ENCODE measurements at places on chromosomes 7 and 10.

- DNase-seq: no peak
Observed at GRCh38 chr7:143493751-143494150, 16.1 kb downstream of the TAS2R41 start.

DNA sequence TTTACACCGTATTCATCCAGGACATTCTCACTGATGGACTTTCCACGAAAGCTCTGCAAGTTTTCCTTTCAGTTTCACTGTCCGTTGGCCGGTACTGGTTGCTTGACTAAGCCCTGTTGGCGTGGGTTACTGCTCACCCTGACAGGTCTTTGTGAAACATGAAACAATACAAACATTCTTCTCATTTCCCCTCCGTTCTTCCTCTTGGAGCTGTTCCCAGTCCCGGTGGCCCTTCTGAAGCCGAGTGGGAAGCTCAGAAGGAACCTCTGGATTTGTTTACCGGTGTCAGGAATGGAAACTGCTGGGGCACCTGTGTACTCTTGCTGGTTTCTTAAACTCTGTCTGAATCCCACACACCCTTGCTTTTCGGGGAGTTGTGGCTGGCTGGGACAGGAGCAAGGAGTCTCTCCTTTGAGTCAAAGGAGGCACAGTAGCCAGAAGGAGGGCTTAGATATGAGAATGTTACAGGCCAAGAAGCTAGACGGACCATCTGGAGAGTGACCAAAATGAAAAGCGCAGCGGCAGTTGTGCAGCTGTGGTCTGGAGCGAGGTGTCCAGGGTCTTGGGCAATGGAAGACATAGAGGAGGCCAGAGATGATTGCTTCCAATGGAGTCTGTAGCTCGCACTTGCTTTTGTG lies 45.7 kb downstream of the LYZL2 start:
- peak; percentile 43 for DNase-seq

- no peak for DNase-seq
Observed at GRCh38 chr10:24554036-24554435, 169.7 kb downstream of the ARHGAP21 start.

DNA sequence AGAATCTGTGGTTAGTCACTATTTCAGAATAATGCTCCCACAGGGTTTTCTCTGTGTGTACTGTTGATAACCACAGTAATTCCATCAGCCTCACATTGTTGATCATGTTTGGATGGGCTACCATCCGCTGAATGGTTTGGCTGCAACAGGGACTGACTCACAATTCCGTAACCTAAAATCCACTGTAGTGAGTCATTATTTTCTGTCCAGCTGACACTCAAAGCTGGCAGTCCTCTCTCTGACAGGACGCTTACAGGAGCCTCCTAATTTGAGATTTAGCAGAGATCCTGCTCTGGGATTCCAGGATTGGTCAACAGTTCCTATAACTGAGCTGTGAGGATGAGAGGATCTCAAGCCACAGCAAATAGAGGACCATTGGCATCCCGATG lies 32.7 kb downstream of the VWA2 start:
- peak; percentile 73 for DNase-seq

DNA sequence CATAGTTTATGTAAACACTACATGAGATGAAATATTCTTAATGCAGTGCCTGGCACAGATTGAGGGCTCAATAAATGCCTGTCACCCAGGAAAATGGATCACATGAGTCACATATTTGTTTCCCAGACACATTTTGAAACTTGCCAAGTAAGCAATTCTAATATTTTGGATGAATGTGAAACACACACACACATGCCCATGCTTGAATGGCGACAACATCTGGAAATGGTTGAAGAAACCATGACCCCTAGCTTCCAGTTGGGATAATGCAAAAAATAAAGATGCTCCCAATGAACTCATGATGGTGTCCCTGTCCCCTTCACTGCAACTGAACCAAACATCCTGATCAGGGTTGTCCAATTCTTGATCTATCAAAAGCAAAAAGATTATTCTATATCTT lies 797.3 kb downstream of the XPNPEP1 start:
- DNase-seq: no peak

DNA sequence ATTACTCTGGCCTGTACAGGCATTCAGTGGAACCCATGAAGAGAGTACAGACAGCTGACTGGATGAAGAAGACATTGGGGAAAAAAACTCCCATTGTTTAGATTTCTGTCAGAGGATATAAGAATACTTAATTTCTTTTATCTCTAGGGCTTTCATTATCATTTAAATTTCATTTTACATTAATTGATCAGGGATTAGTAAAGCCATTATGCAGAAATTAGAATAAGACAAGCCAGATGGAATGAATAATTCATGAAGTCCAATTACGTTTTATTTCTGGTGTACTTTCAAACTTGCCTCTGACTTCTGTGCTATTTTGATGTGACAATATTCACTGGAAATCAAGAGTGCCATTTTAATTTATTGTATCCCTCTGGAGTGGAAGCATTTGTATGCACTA lies 247.0 kb downstream of the SLC25A13 start:
- no peak for DNase-seq

DNA sequence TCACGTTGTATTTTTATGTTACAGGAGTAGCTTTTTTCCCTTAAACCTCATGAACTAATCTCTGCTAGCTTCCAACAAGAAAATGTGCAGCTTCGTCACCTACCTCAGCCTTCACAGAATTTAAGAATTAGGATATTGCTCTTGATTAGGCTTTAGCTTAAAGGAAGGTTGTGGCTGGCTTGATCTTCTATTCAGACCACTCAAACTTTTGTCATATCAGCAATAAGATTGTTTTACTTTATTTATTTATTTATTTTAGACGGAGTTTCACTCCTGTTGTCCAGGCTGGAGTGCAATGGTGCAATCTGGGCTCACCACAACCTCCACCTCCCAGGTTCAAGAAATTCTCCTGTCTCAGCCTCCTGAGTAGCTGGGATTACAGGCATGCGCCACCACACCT lies 125.6 kb upstream of the GPR22 start:
- no peak for DNase-seq

DNA sequence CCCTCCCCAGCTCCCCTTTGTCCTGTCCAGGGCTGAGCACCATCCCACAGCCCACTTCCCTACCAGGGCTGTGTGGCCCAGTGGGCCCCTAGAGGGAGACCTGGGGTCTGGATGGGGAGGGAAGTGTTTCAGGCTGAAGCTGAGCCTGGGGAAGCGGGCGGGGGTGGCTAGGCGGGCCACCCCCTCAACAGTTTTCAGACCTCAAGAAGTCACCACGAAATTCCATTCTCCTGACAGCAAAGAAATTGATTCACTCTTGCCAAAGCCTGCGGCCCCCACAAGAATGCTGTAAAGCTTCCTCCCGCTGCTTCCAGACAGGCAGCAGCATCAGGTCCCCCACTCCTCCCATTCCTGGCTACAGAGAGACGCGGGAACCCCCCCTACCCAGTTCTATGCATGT lies 2.5 kb upstream of the LFNG start:
- DNase-seq: peak; percentile 51

GRCh38 chr10:49161411-49161997 lies 26.7 kb downstream of the TMEM273 start:
- peak; percentile 30 for DNase-seq

DNA sequence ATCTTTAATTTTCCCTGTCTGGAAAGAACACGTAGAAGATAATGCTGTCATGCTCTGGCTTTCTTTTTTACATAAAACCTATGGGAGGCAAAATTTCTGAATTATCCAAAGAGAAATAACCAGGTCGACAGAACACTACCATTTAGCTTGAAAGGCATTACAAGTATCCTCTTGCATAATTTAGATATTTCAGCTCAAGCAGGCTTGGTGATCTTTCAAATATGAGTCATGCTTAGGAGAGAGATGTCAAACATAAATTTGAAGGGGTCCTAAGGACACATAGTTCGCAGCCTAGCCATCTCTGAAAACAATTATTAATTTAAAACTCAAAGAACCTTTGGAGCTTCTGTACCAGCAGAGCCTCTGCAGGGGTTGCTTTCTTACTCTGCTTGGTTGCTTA lies 100.9 kb downstream of the FAS start:
- no peak for DNase-seq

DNA sequence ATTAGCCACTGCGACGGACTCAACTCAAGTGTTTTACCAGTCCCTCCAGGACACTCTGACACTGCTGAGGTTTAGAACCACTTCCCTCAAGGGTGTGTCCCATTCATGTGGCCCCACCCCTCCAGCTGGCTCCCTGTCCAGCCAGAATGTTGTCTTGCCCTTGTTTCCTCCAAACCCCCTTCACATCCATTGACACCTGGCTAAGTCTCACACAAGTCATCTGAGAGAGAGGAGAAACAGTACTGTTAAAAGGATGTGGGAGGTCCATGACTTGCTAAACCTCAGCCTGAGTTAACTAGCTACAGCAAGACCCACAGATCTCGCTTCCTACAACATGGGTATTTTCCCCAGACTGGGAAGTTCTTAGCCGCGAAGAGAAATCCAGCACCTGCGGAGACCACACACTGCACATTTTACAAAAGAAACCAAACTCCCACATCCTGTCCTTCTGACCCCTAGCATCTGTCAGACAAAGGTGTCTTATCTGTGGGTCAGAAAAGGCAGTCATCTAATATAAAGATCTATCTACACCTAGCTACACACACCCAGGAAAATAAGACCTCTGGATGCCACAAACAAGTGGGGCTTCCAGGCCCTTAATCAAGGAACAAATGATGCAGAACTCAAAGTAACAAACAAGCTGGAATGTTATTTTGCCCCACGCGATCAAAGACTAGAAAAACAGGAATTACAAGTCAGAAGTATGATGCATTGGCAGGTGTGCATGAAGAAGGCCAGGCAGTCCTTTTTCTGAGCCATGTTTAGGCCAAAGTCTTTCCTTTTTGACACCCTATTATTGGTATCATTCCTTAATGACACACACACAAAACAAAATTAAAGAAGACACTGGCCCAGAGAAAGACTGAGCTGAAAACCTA lies 13.9 kb downstream of the OSBPL3 start:
- DNase-seq: no peak

DNA sequence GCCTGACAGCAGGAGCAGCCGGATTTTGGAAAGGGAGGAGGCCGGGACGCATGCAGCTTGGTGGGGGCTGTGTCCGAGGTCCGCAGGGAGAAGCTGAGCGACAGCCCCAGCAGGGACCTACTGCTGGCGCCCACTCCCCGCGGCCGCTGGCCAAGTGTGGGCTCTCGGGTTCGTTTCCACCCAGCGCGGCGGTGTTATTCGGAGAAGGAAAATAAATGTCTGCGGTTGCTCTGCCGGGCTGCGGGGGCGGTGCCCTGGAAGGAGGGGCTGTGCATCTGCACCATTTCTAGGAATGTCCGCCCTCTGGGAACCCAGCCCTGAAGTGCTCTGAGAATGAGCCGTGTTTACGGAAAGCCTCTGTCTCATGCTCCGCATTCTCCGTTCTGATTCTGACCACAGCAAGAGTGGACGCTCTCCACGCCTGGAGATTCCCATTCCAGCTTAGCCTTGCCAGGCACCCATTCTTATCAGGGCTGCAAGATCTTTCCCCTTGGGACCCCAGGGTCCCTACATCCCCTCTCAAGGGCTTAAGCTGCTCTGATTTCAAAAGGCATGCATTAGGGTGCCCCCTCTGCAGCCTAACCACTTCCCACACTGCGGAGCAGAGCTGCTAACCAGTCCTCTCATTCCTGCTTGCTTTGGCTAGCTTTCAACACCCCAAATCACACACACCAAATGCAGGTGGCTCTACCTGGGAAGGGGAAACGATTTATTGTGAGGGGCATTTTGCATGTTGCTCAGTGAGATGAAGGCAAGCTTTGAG lies 256.6 kb upstream of the GLI3 start:
- DNase-seq: peak; percentile 71

Data from fibroblast of the conjunctiva (primary cell).